ENCODE measurements at places on chromosomes 2 and 18. TPM values are rescaled to one million over a fixed set of nuclear protein-coding genes. Genes with fewer than 3 reads are reported as not detected.

The TMEM17 gene
- total RNA-seq: 2.5 TPM

The TAF1B gene
- total RNA-seq: 20.4 TPM

The CEP68 gene
- 23.8 TPM for total RNA-seq

The TSPYL6 gene
- total RNA-seq: 0.11 TPM

The UGT1A9 gene
- not detected for total RNA-seq

The IL1F10 gene
- not detected for total RNA-seq

The MYO5B gene
- 3.3 TPM for total RNA-seq

The KCNE4 gene
- 4.8 TPM for total RNA-seq

The SEPTIN10 gene
- 93.8 TPM for total RNA-seq

The PLGLB1 gene
- 3.6 TPM for total RNA-seq

The DSC3 gene
- total RNA-seq: 0.38 TPM

The GAL3ST2 gene
- 0.70 TPM for total RNA-seq

The POTEJ gene
- total RNA-seq: not detected

The TXNDC2 gene
- total RNA-seq: 0.91 TPM

The RRM2 gene
- not detected for total RNA-seq

The RAX gene
- not detected for total RNA-seq

The SH3BP4 gene
- 33.3 TPM for total RNA-seq

The PFN4 gene
- total RNA-seq: 0.52 TPM

The PLEK gene
- 2.6 TPM for total RNA-seq

The UGT1A8 gene
- total RNA-seq: not detected

The LHCGR gene
- 2.3 TPM for total RNA-seq

Measured in ovary (tissue), 10 donors.